Activated CD4-positive, CD25-positive, alpha-beta regulatory T cell treated with anti-CD3 and anti-CD28 coated beads, Interleukin-2, amount 50 U/mL, for 72 hours (primary cell): ENCODE measurements at places on chromosomes 2 and 18.
A peak's percentile ranks its signal among the peaks of the same experiment; 100 is the strongest.

DNA sequence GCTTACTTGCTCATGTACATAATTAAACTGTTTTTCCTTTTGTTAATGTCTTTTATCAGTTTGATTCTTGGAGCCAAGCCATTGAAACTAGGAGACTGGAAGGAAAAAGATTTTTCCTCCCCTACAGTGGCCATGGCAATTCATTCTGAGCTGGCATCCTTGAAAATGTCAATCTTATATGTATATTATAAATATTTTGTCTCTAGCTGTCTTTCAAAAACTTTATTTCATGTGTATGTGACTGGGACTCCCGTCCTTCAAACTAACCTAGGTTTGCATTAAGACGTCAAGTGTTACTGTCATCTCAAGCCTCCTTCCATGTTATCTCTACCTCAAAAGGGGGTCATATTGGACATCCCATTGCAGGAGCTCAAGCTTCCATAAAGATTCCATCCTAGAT, 280.4 kb downstream of the HRH4 start:
- no peak for DNase-seq

DNA sequence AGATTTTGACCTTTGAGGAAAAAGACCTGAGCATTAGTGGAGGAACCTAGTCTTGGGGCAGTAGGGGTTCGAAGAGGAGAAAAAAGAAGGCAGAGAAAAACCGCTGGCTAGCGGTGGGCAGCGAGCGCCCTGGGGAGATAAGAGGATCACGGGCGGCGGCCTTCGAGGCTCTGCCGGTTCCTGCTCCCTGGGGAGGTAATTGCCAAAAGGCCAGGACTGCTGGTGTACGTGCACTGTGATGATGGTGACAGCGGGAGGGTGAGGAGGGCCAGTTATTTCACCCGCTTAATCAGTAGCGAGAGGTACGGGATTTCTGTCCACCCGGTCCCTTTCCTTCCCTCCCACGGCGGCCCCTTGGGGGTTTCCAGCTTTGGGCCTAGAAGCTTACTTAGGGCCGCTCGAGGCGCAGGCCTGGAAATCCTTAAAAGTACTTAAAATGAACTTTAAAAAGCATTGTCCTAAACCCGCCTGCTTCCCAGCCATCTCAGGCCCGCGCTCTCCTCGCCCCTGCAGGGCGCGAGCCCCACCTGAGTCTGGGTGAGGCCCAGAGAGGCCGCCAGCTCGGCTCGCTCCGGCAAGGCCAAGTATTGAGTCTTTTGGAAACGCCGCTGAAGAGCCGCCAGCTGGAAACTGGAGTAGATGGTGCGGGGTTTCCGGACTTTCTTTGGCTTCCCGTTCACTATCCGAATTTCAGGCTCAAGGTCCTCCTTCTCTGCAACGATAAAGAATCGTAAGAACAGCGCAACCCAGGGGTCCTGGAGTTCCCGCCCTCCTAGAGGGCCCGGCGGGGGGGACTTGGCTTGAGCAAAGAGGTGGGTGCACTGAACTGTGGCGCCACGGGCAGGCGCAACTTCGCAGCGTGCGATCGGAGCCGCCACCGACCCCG, 1.5 kb downstream of the DLX2 start:
- no peak for DNase-seq

- DNase-seq: no peak
Measured at GRCh38 chr2:132441051-132441450, 24.4 kb downstream of the GPR39 start.

DNA sequence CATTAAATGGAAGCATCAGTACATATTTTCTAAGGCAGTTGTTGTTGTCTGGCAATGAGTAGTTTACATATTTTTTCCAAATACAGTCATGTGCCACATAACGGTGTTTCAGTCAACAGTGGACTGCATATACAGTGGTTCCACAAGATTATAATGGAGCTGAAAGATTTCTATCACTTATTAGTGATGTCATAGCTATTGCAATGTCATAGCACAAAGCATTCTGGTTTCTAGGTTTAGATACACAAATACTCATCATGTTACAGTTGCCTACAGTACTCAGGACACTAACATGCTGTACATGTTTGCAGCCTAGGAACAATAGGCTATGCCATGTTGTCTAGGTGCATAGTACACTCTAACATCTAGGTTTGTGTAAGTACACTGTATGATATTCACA, 45.0 kb downstream of the RND3 start:
- no peak for DNase-seq

GRCh38 chr2:72917138-72917876, at the start of gene EMX1:
EMX1 (plus strand) TSS chr2:72917519; CDS start chr2:72917853, 334 bp downstream.
- no peak for DNase-seq

GRCh38 chr2:105194022-105194675, 47.4 kb upstream of the GPR45 start:
- DNase-seq: no peak

- no peak for DNase-seq
Measured at GRCh38 chr18:63427558-63427957, 5.3 kb upstream of the VPS4B start.

DNA sequence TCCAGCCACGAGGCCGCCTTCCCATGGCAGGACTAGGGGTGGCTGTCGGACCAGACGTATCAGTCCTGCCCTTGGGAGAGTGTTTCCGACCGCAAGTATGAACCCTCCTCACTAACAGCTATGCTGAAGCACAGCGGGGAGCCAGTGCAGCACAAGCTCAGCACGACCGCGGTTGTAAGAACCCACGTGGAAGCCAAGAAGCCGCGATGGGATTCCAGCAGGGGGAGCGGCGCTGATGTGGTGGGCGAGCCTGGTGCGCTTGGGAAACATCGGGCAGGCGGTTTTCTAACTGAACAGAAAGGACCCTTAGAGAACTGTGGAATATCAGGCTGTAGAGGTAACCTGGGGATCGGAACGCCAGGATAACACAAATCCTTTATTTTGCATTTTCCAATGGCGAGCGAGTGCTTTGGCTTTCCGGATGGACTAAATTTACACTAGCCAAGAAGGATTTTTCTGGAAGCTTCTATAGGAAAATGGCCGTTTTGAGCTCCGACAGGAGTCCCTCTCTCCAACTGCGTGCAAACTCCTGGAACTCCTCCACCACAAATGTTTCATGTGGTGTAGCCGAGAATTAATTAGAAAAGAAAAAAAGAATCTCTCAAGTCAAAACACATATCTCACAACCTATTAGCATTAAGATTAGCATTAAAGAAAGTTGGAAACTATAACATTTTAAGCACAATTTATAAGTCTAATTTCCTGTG, 132.0 kb upstream of the MYCN start:
- no peak for DNase-seq

DNA sequence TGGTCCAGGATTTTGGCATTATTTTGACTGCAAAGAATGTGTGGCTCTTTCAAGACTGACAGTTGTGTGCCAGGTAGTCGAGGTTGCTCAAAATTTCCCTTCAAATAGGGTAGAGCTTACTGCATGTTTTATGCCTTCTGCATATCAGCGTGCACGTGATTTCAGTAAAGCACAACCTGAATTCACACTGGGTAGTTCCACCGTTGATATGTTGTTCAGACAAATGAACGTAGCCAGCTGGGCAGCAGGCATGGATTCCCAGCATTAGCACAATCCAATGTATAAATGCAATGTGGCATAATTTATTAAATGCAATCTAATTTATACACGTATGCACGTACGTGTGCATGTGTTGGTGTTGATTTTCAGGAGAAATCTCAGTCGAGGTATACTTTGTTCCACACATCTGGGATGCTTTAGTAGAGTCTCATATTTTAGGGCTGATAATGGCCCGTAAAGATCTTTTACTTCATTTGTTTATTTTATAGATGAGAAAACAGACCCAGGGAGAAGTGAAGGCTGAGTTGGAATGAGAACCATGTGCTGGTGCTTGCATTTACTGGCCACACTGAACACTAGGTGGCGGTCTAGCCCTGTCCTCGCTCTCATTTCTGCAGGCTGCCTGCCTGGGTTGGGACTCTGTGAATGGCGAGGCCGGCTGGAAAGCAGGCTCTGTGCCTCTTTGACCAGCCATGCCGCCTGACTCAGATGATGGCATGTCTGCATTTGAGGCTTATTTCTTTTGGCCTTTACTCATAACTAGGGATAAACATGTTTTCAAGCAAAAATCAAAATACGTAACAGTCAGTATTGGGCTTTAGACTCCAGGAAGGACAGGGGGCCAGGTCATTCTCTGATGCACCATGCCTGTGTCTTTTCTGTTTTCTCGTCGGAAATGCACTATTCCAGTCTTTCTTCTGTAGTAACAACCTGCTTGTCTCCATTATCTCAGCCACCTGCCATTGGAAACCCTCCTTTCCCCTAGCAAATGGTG, 120.4 kb downstream of the RNF144A start:
- peak; percentile 39 for DNase-seq

DNA sequence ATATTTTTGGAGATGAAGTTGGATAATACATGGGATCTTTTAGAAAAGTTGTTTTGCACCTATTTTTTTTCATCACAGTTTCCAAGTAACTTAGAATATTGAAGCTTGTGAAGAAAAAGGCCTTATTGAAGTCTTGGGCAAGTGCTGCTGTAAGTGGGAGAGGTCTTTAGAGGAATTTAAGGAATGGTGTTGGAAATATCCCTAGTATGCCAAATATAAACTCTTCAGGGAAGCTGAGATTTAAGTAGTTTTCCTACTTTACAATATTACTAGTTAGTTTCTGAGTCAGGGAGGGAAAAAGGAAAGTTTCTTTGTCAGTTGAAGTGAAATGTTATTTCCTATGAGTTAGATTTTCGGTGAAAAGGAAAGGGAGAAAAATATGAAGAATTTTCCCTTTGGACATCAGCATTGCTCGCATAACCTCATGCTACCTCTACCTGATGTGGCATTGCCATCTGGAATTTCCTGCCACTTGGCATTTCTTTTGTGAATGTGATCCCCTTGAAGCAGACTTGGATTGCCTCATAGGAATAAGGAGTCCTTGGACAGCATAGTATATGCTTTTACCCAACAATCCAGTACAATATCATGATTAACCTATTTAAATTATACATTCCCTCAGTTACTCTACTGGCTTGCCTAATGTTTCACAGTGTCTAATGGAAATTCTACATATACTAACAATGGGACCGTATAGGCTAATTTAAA, 12.1 kb downstream of the PLEKHH2 start:
- no peak for DNase-seq

- DNase-seq: no peak
Measured at GRCh38 chr2:101011152-101011551, 9.1 kb downstream of the RPL31 start.

- no peak for DNase-seq
Measured at GRCh38 chr18:52401236-52401635, 61.2 kb downstream of the DCC start.

- DNase-seq: no peak
Measured at GRCh38 chr2:85243101-85244072, 84.4 kb downstream of the TGOLN2 start.

DNA sequence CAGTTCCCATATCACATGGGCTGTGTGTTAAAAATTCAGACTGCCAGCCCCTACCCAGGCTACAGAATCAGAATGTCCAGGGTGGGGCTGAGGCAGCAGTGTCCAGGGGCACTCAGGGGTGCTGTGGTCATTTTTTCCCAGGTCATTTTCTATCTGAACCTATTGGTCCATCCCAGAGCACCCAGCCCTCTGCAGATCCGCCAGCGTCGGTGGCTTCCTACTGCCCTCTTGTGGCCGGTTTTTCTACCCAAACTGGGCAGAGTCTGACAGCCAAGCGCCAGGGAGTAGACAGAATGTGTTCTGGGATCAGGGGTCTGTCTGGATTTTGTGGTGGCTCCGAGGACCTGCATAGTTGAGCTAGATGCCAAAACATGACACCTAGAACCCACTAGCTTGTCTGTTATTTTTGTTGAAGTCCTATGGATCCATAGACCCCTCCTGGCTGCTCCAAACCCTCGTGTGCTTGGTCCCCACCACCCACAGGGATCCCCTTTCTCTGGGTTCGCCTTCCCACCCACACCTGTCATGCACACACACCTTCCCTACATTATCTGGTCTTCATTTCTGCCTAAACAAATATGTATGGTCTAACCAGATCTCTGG, 34.1 kb upstream of the RMDN2 start:
- DNase-seq: peak; percentile 73

GRCh38 chr2:95040426-95040825, 14.9 kb downstream of the MAL start:
- no peak for DNase-seq

GRCh38 chr18:57433482-57433881, 1.7 kb upstream of the ONECUT2 start:
- DNase-seq: no peak

- no peak for DNase-seq
Measured at GRCh38 chr18:10239103-10239502, 215.3 kb upstream of the APCDD1 start.

DNA sequence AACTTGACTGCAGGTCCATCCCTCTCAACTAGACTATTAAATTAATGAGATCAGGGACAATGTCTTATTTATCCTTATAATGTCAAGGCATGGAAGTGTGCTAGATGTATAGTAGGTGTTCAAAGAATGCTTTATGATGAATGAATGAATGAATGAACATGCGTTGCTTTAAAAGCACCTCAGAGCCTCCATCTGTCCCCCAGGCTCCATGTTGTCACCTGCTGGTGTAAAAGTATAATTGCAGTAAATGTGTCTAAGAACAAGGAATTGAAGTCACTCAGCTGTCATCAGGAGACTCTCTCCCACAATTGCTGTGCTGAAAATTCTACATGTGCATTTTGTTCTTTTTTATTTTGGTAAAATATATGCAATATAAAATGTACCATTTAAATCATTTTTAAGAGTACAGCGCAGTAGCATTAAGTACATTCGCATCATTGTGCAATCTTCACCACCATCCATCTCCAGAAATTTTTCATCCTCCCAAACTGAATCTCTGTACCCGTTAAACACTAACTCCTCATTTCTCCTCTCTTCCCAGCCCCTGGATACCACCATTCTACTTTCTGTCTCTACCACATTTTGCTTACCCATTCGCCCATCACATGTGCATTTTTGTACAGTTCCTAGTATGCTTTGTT, 52.6 kb downstream of the GNAL start:
- DNase-seq: no peak

- DNase-seq: no peak
Measured at GRCh38 chr2:105252271-105252670, 10.7 kb downstream of the GPR45 start.

DNA sequence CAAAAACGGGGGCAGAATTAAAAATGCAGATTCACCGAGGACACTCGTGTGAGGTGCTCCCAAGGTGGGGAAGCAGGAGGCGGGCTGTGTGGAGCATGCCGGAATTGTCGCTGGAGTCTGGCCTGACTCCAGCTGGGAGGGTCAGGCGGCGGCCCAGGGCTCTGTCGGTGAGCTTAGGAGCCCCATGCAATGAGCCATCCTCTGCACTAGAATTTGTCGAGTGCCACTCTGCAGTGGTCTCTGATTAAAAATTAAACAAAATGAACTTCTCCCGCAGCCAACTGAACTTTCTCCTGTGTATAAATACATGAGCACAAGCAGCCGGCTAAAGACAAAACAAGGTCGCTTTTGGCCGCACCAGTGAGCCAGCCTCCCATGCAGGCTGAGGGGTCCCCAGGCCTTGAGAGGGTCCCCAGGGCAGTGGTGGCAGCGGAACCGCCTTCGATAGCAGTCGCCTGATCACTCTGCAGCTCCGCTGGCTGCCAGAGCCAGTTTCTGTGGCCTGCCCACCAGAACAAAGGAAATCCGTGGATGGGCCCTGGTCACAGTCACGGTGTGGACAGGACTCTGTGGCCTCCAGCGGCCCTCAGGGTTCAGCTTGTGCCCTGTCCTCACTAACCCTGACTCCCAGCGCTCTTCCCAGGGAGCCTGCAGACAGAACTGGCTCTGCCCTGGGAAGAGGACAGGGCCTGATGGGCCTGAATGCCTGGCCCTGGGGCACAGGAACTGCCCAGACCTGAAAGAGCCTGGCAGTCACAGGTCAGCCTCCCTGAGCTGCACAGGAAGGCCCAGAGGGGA, 201.3 kb downstream of the EIPR1 start:
- DNase-seq: peak; percentile 20

GRCh38 chr2:197171582-197171981, 139.0 kb downstream of the ANKRD44 start:
- DNase-seq: no peak

- no peak for DNase-seq
Measured at GRCh38 chr2:191790737-191791136, 56.2 kb downstream of the CAVIN2 start.
